ENCODE measurements at places on chromosomes 12 and 14.

GRCh38 chr14:72715850-72716228, 178.1 kb downstream of the DPF3 start:
- no peak for DNase-seq

GRCh38 chr14:99459481-99460100, 21.1 kb downstream of the SETD3 start:
- DNase-seq = no peak

DNA sequence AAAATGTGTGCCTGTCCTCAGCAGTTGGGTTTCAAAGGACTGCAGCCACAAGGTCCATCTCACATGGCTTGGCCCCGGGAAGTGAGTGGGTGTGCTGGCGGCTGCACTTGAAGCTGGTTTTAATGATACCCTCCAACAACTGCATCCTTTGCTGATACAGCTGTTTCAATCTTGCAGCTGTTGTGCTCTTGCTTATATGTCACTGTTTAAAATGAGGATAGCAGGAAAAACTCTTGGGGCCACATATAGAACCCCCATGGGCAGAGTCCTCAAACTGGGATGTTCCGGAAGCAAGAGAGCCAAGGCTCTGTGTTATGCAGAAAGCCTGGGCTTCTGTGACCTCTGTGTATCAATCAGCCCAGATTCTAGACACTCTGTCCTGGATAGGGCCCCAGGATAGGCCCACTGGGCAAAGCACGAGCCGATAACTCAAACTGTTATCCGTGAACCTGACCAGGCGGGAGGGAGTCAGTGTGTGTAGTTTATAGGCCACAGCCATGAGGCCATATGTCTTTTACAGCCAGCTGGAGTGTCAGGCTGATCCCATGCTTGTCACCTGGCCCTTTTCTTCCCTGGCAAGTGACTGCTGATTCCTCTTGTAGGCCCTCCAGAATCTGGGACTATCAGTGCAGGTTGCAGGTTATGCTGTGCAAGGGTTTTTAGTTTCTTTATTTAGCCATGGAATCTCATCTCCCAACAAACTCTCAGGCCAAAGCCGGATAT, 74.3 kb downstream of the SSPN start:
- DNase-seq = no peak

DNA sequence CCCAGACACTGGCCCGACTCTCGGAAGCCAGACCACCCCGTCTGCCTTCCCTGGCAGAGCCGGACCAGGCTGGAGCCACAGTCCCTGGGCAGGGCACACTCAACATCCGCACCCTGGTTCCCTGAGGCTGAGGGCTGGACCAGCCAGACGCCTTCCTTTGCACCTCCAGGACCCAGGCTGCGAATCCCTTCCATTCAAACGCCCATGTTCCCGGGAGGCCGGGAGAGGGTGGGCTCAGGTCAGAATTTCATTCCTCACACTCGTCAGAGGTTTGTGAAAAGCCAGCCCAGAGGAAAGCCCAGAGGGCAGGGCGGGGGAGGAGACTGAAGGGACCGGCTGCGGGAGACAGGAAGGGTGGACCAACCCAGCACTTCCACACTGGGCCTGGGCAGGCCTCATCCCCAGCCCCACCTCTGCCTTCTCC, 58.7 kb downstream of the LRRC74A start:
- DNase-seq = no peak

- no peak for DNase-seq
Observed at GRCh38 chr12:117774941-117775775, 193.6 kb downstream of the KSR2 start.

DNA sequence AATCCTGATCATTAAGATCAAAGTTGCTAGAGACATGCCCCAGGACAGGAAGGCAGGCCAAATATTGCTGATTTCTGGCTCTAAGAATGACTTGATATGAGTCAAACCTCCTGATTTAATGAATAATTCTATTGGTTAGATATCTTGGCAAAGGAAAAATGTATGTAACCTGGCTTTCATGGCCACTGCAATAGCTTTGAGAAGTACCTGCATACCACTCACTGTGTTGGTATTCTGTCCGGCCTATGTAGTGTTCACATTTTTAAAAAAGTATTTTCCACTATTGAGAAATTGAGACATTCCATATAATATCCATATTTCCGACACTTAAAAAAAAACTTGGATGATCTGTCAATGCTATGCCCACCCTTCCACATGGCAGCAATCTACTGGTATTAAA, 283.1 kb upstream of the SOX5 start:
- DNase-seq = no peak

GRCh38 chr12:58386136-58386535, 444.8 kb downstream of the ATP23 start:
- DNase-seq = no peak

DNA sequence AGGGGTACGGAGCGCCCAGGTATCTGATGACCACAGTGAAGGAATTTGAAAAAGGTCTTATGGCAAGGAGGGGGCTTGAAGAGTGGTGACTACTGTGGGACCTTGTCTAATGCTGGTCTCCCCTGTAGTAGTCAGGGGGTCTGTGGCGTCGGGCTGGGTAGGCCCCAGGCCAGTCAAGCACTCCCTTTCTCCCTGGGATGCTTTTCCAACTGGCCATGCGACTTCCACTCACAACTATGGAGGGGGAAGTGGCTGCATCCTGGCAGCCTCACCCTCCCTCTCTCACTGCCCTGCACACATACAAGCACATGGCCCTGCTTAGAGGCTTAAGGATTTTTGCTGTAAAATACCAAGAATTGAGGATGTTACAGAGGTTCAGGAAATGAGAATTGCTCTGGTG, 4.1 kb downstream of the TSPAN11 start:
- no peak for DNase-seq

- no peak for DNase-seq
Observed at GRCh38 chr14:36672095-36672494, 10.4 kb downstream of the PAX9 start.

All from liver (tissue), 10 donors.